Esophagus squamous epithelium (tissue), 5 donors: ENCODE measurements at places on chromosomes 11 and 22. TPM values are rescaled to one million over a fixed set of nuclear protein-coding genes. Genes with fewer than 3 reads are reported as not detected.

Gene FXYD6
- 2.4 TPM for total RNA-seq

Gene SCGB1D2
- total RNA-seq, result not detected

Gene SOX10
- total RNA-seq, result 1.5 TPM

Gene TMEM191C
- total RNA-seq, result 13.8 TPM

Gene AIFM3
- 1.9 TPM for total RNA-seq

DNA sequence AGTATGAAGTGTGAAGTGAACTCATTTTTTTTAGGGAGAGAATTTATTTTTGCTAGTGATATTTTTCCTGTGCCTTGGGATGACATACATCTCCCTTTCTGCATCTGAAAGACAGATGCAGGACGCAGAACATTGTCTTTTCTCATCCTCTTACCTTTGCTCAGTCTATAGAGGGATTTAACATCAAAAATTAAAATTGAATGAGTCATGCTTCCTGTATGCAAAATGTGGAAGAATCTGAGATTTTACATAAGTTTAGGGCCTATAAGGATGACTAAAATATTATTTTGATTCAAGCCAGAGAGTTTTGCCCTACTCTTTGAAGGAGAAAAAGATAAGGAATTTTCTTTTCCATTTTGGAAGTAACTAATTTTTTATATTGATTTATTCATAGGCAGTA is 27.3 kb downstream of the XRCC6 start:
- no peak for DNase-seq
- no peaks in the 10 kb centered on the region for H3K27me3 ChIP-seq
- H3K27ac ChIP-seq, result no peak overlapping the region
- no peak overlapping the region for H3K4me3 ChIP-seq

GRCh38 chr11:62273284-62273683 is 3.3 kb downstream of the SCGB2A2 start:
- H3K4me3 ChIP-seq, result no peak overlapping the region
- DNase-seq, result no peak

DNA sequence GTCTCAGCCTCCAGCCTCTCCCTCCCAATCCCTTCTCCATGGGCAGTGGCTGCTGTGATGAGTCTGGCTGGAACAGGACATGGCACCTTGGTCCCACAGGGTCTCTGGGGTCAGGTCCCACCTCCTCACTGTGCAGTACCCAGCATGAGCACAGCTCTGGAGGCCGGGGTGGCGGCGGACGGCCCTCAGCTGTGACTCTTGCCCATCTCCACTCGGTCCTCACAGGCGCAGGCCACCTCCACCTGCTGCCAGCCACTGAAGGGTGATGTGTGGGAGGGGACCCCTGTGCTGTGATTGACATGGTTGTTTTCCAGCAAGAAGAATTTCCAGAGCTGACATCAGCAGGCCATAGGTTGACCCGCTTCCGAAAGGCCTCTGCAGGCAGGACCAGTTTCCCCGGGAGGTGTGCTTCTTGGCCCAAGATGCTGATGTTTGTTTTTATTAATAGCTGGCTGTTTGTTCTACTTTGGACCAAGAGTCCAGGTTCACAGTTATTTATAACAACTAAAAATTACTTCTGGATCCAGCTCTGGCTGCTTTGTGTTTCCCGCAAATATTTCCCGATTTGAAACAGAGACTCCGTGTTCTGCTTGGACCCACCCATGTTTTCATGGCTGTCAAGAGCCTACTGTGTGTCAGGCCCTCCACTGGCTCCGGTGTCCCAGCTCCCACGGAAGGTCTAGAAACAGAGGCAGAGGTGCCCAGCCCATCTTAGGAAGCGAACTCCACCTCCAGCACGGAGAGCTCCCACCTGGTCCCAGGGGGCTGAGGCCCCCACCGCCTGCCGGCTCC is 45.7 kb downstream of the SCUBE1 start:
- no peak for DNase-seq
- H3K27ac ChIP-seq, result peak overlapping the region; percentile 31
- no peaks in the 10 kb centered on the region for H3K27me3 ChIP-seq
- H3K4me3 ChIP-seq, result no peak overlapping the region

GRCh38 chr11:102111011-102111786 is 952 bp downstream of the YAP1 start:
- H3K36me3 ChIP-seq, result no peaks in the 10 kb centered on the region
- peaks cover 3% of the 10 kb centered on the region for H3K4me1 ChIP-seq
- DNase-seq, result no peak
- H3K27me3 ChIP-seq, result peaks cover 12% of the 10 kb centered on the region
- H3K27ac ChIP-seq, result peak overlapping the region; percentile 99

DNA sequence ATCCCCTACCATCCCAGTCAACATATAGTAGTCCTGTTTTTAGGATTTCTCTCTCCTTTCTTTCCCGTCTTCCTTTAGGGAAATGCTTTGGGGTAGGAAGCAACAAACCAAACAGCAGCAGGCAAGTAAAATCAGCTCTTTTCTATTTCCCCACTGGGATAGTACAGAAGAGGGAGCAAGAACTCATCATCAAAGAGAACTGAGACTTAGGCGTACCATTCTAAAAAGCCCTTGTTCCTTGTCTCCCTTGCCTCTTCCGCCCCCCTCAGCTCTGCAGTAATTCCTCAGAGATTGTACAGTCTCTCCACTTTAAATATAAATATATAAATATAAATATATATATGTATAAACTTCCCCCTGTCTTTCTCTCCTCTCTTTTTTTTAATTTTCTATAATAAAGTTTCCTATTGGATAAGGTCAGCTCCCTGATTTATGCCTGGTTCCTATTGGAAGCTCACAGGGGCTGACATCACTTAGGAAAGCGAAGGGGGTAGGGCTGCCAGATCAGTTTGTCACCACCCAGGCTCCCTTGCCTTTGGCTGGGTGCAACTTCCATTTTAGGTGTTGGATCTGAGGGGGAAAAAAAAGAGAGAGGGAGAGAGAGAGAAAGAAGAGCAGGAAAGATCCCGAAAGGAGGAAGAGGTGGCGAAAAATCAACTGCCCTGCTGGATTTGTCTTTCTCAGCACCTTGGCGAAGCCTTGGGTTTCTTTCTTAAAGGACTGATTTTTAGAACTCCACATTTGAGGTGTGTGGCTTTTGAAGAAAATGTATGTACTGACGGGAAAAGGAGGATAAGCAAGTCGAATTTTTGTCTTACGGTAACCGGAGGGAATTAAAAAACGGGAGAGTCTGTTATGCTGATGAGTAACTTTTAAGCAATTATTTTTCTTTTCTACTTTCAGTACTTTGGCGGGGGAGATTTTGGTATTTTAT is at the start of gene CTNND1:
TSS of gene CTNND1 (plus strand) at position 502 of the 934 bp plus-strand sequence. CDS start 29,677 bp downstream, outside the sequence.
- peaks cover 11% of the 10 kb centered on the region for H3K4me1 ChIP-seq
- no peaks in the 10 kb centered on the region for H3K36me3 ChIP-seq
- no peaks in the 10 kb centered on the region for H3K27me3 ChIP-seq
- no peak for DNase-seq
- peak within 1 kb of the TSS; percentile 94 for H3K27ac ChIP-seq
- peak within 1 kb of the TSS; percentile 39 for H3K4me3 ChIP-seq

DNA sequence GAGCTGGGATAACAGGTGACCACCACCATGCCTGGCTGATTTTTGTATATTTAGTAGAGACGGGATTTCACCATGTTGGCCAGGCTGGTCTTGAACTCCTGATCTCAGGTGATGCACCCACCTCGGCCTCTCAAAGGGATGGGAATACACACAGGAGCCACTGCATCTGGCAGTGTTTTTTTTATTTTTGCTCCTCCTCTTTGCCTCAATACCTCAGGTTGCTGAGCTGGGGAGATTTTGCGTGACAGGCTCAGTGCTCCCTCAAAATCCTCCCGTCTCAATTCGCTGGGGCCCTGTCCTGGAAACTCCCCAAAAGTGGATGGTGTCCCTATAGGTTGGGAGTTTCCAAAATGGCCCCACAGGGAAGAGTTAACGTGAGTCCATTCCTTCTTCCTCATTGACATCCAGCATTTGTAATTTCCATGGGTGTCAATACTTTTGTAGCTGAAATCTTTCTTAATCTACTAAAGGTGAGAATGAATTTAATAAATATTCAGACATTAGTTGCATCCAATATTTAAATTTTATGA is 71.8 kb downstream of the GGTLC2 start:
- no peaks in the 10 kb centered on the region for H3K36me3 ChIP-seq
- no peak for DNase-seq

- DNase-seq, result no peak
- no peaks in the 10 kb centered on the region for H3K36me3 ChIP-seq
- H3K27ac ChIP-seq, result no peak overlapping the region
- H3K4me1 ChIP-seq, result peaks cover 19% of the 10 kb centered on the region
These were observed 8.0 kb downstream of the SYT12 start for GRCh38 chr11:67030976-67031375.

- H3K27me3 ChIP-seq, result no peaks in the 10 kb centered on the region
- H3K36me3 ChIP-seq, result no peaks in the 10 kb centered on the region
- H3K4me3 ChIP-seq, result no peak within 1 kb of the TSS
These were observed at the start of gene OR51M1 for GRCh38 chr11:5383576-5383975. Gene OR51M1, plus strand, starts transcription at chr11:5383812. Its CDS starts 5,587 bp downstream, at chr11:5389399.
